Hippocampal formation (tissue), 2 donors: ENCODE measurements at places on chromosomes 4 and X.
A peak's percentile ranks its signal among the peaks of the same experiment; 100 is the strongest.

DNA sequence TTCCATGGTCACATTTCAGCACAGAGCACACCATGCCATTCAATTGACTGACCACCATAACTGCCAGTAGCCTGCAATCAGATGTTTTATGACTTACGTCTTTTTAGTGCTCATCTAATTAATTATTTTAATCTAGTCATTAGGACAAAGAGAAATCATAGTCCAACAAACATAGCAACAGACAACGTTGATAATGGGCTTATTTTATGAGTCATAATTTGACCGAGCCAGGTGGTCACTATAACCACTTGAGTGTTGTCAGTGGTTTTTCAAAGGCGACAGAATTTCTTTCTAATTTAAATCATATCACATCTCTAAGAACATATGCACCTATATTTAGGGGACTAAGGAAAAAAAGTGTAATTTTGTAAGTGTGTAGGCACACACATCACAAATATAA is 1.9 kb downstream of the SEC24D start:
- no peak for DNase-seq

- DNase-seq, result no peak
Measured at GRCh38 chr4:105102016-105102415, 44.7 kb upstream of the TET2 start.

DNA sequence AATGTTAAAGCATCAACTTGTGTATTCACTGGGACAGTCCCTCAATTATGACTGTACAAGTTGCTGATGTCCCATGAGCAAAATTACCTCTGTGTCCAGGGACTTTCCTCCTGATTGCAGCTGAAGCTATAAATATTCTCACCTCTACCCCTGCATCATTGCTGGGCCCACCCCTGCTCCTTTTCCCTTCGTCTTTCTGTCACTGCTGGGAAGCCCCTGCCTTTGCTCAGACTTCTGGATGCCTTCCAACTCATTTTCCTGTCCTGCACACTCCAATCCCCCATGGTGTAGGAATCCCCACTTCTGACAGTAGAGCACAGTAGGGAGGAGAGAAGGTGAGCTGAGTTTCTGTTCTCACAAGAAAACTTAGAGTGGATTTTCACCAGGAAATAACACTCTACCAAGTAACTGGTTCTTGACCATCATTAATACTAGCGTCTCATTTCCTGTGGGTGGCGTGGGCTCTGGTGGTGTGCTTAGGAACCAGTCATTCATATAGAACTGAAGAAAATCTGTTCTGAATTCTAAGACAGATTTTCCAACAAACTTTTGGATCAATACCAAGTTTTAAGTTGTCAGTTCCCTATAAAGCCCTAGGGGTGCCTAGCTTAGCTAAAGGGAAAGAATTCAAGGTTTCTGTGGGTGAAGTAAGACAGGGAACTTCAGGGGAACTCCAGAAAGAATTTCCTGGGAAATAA is 136.2 kb upstream of the MED14 start:
- DNase-seq, result no peak

DNA sequence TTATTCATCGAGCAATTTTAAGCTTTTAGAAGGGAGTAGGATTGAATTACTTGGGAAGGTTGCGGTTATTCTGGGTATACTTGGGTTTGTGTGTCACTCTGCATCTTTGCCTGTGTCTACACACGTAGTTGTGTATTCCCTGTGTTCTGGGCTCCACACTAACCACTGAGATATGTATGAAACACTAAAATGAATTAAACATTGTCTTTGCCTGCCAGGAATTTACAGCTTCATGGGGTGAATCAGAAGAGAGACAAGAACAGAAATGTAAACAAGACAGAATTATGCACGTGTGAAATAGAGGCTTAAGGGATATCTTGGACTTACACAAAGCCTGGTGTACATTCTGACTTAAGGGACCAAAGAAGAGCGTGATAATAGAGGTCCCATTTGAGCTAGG is 228.5 kb downstream of the AFF2 start:
- DNase-seq, result no peak

- no peak for DNase-seq
Measured at GRCh38 chr4:16765546-16765945, 132.9 kb downstream of the LDB2 start.

DNA sequence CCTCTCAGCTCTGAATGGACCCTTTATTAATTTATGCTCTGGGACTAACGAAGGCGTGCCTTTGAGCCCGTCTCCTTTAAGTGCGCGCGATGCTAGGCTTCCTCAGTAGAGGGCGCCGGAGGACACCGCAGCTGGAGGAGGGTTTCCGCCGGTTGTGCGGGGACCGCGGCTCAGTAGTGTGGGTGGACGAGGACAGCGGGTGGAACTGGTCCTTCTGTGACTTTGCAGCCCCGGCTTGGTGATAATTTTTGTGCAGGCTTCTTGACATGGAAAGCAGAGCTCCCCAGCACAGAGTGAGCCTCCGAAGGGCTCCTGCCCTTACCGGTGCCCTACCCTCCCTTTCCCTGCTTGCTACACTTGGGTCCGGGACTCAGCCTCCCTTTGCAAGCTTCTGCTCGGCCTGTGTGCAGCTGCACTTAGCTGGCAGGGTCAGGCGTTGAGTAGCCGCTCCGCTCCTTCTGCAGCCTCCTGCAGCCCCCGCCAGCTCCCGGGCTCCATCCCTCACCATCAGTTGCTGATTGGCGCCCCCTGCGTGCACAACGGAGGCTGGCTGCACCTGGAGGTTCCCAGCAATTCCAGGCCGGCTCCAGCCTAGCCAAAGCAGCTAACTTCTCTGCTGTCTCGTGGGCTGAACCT is 26.8 kb upstream of the BOD1L1 start:
- peak; percentile 81 for DNase-seq

DNA sequence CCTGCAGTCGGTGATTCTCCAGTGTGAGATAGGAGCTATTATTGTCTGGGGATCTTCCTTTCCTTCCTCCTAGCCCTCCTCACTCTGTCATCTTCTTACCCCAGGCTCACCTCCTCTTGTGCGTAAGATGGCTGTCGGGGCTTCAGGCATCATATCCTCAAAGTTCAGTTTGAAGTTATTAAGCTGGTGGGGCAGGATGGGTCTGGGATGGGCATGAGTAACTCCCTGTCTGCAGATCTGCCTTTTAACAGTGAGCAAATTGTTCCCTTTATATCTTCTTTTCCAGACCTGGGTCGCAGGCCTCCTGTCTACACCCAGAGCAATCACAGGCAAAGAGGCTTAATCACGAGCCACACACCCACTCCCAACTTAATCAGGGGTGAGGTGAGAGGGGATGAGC is 900 bp upstream of the MTMR1 start:
- DNase-seq, result no peak

- DNase-seq, result no peak
Measured at GRCh38 chr4:24076811-24077210, 187.0 kb upstream of the PPARGC1A start.

DNA sequence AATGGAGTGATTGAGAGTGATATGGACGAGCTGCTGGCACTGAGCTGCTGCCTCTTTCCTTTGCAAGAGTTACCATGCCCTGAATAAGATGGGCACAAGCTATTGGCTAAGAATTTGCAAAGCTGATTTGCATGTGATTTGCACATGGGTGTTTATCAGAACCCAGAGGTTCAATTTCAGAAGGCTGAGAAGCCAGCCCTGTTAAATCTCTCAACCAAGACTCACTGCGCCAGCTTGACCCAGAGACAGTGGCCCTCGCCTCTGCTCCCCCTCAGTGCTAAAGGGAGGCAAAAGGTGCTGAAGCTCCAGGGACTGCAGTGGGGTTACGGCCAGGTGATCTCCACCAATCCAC is 701 bp downstream of the ARHGAP4 start:
- no peak for DNase-seq

DNA sequence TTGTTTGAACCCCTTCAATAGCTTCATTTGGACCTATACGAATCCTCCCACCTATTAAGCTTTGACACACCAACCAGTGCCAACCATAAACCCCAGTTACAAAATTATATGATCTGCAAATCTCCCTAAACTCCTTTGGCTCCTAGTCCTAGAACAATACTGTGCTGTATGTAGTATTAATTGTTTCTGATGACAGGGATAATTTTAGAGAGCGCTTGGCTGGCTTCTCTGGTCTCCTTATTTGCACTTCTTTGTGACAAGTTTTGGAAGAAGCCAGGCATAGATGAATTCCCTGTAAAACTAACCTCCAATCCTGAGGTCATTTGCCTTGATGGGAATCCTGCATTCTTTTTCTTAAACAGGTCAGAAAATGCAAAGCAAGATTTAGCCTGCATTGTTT is 433.0 kb downstream of the PPARGC1A start:
- no peak for DNase-seq

- no peak for DNase-seq
Measured at GRCh38 chr4:109648266-109648996, 54.8 kb downstream of the CASP6 start.

- peak; percentile 31 for DNase-seq
Measured at GRCh38 chr4:41656572-41657520, 91.7 kb downstream of the PHOX2B start.

DNA sequence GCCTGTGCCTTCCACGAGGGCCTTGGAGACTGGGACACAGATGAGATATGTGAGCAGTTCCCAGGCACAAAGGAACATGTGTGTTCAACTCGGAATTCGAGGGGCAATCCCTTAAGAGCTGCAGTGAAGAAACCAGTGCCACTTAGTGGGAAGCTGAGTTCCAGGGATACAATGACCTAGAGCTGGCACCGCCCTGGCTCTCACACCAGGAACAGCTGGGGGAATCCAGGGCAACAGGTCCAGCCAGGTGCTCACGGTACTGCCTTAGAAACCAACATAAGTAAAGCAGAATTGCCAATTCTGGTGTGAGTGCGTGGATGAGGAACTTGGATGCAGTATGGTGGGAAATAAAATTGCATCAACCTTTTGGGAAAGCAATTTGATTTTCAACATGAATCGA is 122.9 kb downstream of the AFAP1 start:
- DNase-seq, result no peak

GRCh38 chr4:26342328-26343037 is 21.7 kb downstream of the RBPJ start:
- no peak for DNase-seq

DNA sequence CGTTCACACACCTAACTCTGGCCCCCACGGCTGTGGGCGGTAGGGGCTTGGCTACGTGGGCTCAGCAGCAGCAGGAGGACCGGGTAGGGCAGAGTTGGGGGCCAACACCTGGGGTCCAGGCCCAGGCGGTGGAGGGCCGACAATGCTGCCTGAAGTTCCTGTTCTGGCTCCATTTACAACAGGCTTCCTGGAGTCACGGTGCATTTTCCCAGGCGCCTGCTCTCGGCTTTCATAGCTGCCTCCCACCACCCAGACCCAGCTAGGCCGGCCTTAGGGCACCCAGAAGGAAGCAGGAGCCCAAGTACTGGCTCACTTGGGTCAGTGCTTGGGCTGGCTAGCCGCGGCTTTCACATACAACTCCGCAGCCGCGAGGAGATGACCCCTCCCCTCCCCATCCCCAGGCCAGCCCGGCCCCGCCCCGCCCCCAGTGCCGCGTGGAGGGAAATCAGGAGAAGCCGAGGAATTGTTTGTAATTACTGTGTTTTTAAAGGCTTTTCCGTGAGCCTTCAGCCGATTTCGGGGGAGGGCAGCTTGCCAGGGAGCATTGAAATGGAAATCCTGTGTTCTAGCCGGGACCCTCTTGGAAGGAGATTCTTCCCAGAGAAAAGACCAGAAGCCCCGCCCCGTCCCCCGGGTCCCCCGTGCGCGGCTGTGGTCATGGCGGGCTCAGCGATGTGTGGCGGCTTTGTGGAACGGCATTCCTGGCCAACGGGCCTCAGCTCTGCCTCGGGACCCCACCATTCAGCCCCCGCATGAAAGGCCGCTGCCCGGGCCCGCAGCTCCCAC is 28.5 kb downstream of the PJA1 start:
- DNase-seq, result no peak

- DNase-seq, result no peak
Measured at GRCh38 chrX:34826964-34827363, 115.6 kb upstream of the FAM47B start.

GRCh38 chr4:180099957-180100356 is 2143.2 kb upstream of the TENM3 start:
- no peak for DNase-seq

DNA sequence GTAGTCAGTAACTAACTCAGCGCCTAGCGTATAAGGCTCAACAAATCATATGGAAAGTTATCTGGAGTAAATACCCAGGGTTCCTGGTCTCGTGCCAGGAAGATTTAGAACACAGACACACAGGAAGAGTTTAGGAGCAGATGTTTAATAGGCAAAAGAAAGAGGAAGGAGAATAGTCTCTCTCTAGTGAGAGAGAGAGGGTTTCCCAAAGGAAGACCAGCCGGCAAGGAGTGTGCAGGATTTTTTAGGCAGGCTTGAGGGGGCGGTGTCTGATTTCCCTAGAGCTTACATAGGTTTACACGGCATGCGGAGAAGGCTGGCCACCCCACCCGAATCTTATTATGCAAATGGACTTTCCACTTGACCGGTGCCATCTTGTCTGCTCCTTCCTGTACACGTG is 284.0 kb upstream of the FRG1 start:
- DNase-seq, result no peak

- DNase-seq, result no peak
Measured at GRCh38 chrX:22392133-22392948, 119.6 kb downstream of the CBLL2 start.

DNA sequence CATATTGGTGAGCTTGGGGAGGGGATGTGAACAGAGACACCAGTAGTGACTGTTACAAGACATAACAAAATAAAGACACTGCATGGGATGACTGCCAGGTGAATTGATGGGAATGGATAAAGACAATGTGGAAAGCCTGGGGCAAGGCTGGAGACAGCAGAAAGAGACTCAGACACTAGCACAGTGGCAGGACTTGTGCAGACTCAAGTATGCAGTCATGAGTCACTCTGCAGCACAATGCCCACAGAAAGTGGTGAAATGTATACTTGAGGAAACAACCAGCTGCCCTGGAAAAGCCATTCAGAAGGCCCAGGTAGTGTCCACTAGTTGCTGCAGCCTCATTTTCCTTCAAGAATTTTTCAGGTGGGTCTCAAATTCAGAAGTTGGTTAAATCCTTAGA is 452.3 kb downstream of the MID1IP1 start:
- no peak for DNase-seq

DNA sequence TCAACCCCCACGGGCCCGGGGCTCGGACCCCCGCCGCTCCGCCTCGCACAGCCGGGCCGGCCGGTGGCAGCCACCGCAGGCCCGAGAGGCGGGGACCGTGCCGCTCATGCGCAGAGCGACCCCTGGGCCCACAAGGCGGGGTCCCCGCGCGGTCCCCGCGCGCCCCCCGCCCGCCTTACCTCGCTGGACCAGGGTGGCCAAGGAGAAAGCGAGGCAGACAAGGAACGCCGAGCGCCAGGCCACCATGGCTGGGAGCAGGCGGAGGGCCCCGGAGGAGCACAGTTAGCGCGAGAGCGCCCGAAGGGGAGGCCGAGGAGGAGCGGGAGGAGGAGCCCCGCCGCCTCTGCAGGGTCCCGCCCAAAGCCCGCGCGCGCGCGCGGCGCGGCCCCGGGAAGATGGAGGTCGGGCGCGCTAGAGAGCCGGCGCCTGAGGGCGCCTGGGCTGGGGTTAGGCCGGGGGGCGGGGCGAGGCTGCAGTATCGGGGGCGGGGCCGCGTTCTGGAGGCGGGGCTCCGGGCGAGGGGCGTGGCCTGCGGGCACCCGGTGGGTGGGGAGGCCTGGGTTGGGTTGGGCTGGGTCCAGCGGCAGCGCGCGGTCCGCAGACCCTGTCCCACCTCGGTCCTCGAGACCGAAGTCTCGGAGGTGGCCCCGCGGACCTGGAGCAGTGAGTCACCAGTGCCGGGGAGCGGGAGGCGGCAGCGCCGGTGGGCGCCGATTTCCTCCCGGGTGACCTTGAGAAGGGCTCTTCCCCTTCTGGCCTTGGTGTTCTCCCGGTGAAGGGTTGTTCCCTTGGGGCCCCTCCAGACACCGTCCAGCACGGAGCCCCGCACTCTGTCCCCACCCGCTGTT is at the start of gene CD99L2:
TSS of gene CD99L2 (minus strand) at position 326 of the 848 bp plus-strand sequence. CDS start at position 246, 80 bp downstream.
- peak; percentile 72 for DNase-seq

- DNase-seq, result no peak
Measured at GRCh38 chr4:137393044-137393443, 139.2 kb downstream of the PCDH18 start.
